ENCODE measurements at places on chromosomes 3 and 15. TPM values are rescaled to one million over a fixed set of nuclear protein-coding genes. Genes with fewer than 3 reads are reported as not detected.

Gene CATSPER2
- total RNA-seq = 0.69 TPM

Gene GP9
- not detected for total RNA-seq

Gene FAM219B
- total RNA-seq = 36.7 TPM

Gene IL20RB
- total RNA-seq = 1.0 TPM
